ENCODE measurements at places on chromosomes 13 and 19. TPM values are rescaled to one million over a fixed set of nuclear protein-coding genes. Genes with fewer than 3 reads are reported as not detected.

Gene KIR2DL3
- not detected for total RNA-seq

- no peak for DNase-seq
These were observed 97.2 kb downstream of the EPSTI1 start for GRCh38 chr13:42894765-42895243.

Gene EEF2
- total RNA-seq: 2,245 TPM

DNA sequence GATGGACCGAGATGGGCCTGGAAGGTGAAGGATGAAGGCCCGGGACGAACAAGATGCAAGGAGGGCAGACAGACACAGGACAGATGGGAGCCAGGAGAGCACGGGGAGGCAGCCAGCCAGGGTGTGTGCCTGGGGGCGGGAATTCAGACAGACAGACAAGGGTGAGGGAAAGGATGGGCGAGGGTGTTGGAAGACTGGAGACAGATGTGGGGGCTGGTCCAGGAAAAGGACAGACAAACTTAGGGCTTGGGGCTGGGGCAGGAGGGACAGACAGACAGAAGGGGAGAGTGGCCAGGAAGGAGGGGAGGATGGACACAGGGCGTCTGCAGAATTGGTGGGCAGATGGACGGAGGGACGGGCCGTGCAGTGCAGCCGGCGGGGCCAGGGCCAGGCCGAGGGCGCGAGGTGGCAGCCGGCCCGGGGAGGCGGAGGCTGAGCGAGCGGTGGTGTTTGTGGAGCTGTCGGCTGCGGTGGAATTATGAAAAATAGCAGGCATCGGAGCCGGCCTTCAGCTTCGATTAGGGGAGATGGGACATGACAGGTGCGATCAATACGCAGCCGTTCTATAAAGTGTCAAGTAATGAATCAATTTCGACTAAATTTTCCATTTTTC lies 4.6 kb upstream of the ERFL start:
- no peak for DNase-seq

DNA sequence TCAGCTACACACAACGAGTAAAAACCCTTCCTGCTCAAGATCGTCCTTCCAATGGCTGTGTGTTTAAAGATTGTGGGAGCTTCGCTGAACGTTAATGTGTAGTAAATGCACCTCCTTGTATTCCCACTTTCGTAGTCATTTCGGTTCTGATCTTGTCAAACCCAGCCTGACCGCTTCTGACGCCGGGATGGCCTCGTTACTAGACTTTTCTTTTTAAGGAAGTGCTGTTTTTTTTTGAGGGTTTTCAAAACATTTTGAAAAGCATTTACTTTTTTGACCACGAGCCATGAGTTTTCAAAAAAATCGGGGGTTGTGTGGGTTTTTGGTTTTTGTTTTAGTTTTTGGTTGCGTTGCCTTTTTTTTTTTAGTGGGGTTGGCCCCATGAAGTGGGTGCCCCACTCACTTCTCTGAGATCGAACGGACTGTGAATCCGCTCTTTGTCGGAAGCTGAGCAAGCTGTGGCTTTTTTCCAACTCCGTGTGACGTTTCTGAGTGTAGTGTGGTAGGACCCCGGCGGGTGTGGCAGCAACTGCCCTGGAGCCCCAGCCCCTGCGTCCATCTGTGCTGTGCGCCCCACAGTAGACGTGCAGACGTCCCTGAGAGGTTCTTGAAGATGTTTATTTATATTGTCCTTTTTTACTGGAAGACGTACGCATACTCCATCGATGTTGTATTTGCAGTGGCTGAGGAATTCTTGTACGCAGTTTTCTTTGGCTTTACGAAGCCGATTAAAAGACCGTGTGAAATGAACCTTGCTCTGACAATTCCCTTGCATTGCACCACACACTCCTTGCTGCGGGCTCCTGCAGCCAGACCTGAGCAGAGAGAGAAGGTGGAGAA lies 2.7 kb upstream of the FAM174C start:
- DNase-seq: no peak

DNA sequence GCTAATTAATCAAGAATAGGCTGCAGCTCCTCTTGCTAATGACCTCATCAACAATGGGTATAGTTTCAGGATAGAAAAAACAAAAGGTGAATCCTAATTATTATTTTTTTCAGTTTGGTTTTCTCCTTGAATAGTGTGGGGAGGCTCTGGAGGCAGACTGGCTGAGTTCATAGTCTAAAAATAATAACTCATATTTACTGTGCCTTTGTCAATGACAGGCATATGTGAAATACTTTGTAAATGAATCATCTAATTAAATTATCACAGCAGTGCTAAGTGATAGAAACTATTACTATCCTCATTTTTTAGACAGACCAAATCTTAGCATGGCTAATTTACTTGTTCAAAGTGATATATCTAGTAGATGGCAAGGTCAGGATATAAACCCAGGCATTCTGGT lies 1261.0 kb upstream of the SLC10A2 start:
- DNase-seq: no peak

- DNase-seq: peak; percentile 25
These were observed 8.7 kb downstream of the MAP2K2 start for GRCh38 chr19:4115050-4115817.

Gene ZNF534
- total RNA-seq: not detected

DNA sequence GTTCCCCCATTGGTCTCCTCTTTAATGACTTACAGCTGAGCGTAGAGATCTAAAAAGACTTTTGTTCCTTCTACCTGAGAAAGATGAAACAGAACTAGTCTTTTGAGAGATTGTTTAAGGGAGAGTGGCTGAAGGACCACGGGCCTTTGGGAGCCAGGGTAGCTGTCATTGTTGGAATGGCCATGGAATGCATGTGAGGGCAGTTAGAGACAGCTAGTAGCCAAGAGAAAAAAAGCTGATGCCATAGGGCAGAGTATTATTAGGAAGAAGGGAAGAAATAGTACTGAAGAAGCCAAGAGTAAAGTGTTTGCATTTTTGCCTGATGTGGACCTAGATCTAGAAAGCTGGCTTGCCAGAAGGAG lies 5.6 kb downstream of the ZNF507 start:
- DNase-seq: no peak

DNA sequence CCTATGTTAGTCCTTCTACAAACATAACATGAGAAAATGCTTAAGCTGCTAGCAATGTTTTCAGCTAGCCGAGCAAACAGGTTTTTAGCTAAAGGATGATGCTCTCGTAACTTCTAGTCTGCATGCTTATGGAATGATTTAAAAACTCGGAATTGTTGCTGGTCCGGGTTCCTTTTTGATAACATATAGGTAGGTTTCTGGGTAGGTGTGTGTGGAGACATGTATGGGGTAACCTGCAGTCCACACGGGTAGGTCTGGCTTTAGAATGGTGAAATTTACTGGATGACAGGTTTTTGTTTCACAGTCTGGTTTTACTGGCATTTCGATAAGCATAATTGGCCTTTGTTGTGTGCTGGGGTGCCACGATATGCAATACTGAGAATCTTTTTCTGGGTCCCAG lies 4.4 kb downstream of the ZNF813 start:
- DNase-seq: no peak

GRCh38 chr13:52736891-52737290 lies 2.7 kb downstream of the CNMD start:
- DNase-seq: no peak

Gene RASIP1
- total RNA-seq: 13.1 TPM

Gene PLPPR3
- 0.20 TPM for total RNA-seq

DNA sequence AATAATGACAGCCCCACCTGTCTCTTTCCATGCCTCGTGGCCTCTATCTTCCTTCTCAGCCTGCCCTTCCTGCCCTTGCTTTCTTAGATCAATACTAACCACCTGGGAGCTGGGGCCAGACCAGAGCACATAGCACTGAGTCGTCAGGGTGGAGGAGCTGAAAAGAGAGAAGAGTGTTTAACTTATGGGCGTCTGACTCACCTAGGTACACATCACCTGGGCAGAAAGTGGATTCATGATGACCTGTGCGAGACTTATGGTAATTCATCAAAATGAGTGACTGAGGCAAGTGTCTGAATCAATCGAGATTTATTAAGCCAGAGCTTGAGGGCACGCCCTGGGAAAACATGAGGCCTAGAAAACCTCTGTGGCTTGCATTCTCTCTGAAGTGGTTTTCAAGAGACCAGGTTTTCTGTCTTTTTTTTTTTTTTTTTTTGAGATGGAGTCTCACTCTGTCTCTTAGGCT lies 19.2 kb downstream of the CEACAM6 start:
- DNase-seq: peak; percentile 90

GRCh38 chr13:45337803-45338202 lies 3.2 kb downstream of the TPT1 start:
- DNase-seq: no peak

DNA sequence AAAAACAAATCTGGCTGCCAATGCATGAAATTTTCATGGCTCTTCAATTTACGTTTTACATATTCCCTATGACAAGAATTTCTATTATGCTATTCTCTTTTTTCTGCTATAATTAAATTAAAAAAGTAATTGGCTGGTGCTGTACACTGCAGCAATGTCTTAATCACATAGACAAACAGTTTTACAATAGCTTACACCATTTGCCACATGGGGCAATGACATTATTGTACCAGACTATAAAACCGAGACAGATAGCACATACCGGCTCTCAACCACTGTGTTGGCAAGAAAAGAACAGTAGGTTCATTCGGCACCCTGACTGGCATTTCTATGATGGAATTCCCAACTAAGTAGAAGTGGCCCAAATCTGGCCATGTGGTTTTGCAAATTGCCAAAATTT lies 67.7 kb downstream of the DACH1 start:
- DNase-seq: no peak

Gene GAS6
- total RNA-seq: 118 TPM

DNA sequence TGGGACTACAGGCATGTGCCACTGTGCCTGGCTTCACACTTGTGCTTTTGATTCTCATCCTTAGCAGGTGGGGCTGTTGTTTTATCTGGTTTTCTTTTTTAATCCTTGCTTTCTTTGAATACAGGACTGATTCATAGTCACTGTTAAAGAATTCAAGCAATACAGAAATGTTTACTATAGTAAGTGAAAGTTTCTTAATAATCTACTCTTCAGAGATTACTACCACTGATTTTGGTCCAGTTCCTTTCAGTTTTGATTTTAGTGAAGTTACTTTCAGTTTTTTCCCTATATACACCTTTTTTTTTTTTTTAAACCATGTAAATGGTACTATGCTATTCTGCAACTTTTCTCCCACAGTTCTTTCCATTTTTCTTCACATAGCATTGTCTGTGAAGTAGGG lies 53.6 kb downstream of the GATAD2A start:
- no peak for DNase-seq

DNA sequence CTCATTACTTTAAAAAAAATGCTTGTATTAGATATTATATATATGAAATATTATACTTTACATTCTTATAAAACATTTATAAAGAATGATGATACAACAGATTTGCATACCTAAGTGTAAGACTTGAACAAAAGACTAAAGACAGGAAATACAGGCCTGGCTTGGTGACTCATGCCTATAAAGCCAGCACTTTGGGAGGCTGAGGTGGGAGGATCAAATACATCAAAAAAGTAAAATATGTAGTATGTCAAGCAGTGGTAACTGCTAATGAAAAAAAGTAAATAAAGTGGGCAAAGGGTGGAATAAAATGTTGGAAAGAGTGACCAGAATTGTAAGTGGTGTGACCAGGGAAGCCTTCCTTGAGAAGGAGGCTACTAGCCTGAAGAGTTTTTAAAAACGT lies 133.7 kb downstream of the GGACT start:
- DNase-seq: no peak

Gene CGB2
- total RNA-seq: not detected

- DNase-seq: no peak
These were observed 19.3 kb downstream of the DPF1 start for GRCh38 chr19:38204728-38205127.

Gene SHD
- total RNA-seq: not detected

Gene SIGLECL1
- not detected for total RNA-seq

DNA sequence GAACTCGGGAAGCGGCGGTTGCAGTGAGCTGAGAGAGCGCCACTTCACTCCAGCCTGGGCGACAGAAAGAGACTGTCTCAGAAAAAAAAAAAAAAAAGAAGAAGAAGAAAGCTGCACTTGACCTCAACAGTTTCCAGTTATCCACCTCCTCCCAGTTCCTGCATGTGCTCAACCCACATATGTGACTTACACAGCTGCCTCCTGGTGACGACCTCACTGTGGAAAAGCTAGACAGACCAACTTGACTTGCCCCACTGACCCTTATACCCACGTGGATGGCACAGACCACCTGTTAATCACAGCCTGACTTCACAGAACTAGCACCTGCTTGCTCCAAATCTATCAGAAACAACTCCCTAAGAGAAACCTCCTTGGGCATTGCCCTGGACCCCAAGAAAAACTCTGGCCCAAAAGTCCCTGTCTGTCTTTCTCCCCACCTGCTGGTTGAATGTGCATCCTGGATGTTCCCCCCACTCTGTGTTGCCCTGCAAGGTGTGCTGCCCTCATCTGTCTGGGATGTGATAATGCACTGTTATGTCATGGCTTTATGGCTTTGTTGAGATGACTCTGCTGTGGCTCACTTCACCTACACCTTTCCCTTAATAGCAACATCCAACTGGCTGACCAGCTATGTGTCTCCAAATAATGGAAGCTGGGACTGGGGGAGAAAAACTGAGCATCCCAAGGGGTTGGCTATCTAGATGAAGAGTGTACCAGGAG lies 2.8 kb downstream of the ZNF20 start:
- no peak for DNase-seq

GRCh38 chr13:110294146-110294545 lies 12.8 kb downstream of the COL4A1 start:
- no peak for DNase-seq

DNA sequence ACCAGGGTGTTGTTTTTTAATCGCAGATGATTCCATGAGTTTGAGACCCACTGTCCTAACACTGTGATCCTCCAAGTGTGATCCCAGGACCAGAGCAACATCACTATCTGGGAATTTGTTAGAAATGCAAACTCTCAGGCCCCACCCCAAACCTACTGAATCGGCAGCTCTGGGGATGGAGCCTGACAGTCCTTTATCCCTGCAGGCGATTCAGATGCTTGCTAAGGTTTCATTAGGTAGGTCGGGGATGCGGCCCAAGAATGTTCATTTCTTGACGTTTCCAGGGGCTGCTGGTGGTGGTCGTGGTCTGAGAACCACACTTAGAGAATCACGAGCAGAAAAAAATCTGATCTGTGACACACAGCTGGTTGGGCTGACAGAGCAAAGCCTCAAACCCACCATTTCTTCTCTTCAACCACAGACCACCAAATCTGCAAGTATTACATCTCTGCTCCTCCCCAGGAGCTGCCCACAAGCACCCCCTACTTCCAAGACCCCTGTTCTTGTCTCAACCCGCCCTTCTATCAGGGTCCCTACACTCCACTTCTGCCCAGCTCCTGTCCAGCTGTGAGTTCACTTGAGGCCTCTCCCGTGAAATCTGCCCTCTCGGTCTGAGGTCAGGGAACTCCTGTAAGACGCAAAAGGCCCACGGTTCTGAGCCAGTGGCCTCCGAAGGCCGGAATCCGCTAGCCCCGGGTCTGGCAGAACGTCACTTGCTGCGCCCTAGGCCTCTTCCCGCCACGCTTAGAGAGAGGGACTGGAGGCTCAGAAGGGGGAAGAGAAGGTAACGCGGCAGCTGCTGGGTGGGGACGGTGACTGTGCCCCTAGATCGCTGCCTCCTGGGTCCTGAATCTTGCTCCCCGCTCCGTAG lies 1.1 kb upstream of the FARP1 start:
- DNase-seq: no peak

All from mucosa of gallbladder (tissue), 1 donor.